Osteoblast (primary cell): ENCODE measurements at places on chromosomes 7 and 10. TPM values are rescaled to one million over a fixed set of nuclear protein-coding genes. Genes with fewer than 3 reads are reported as not detected.

GRCh38 chr7:91999631-92000565 lies 59.2 kb downstream of the AKAP9 start:
- H3K27me3 ChIP-seq: no peaks in the 10 kb centered on the region
- no peak overlapping the region for H3K27ac ChIP-seq
- H3K4me1 ChIP-seq: no peaks in the 10 kb centered on the region
- H3K36me3 ChIP-seq: peaks cover 38% of the 10 kb centered on the region
- DNase-seq: no peak

DNA sequence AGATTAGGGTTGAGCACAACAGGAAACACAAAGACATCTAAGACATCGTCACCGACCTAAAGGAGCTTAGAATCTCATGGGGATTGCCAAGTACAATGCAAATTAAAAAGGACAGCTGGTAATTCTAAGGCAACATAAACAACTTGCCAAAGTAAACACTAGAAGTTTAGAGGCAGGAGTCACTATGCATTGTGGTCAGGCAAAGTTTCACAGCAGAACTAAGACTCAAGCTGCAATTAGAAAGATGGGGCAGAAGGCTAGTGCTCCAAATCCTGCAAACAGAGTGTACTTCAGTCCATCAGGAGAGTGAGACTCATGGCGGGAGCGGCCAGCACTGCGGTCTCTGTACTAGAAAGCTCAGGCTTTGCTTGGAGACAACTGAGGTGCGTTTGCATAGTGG lies 52.7 kb downstream of the HIPK2 start:
- DNase-seq: peak; percentile 86
- H3K27me3 ChIP-seq: no peaks in the 10 kb centered on the region
- peaks cover 73% of the 10 kb centered on the region for H3K4me1 ChIP-seq
- H3K27ac ChIP-seq: peak overlapping the region; percentile 81
- no peak overlapping the region for H3K4me3 ChIP-seq
- H3K36me3 ChIP-seq: no peaks in the 10 kb centered on the region

- H3K4me1 ChIP-seq: no peaks in the 10 kb centered on the region
- H3K36me3 ChIP-seq: no peaks in the 10 kb centered on the region
- no peak for DNase-seq
Measured at GRCh38 chr10:98144985-98145384, 10.5 kb downstream of the R3HCC1L start.

GRCh38 chr7:137647905-137648565 lies 198.7 kb downstream of the DGKI start:
- DNase-seq: no peak
- no peak overlapping the region for H3K27ac ChIP-seq
- H3K36me3 ChIP-seq: peaks cover 3% of the 10 kb centered on the region
- H3K27me3 ChIP-seq: no peaks in the 10 kb centered on the region
- no peak overlapping the region for H3K4me3 ChIP-seq
- no peaks in the 10 kb centered on the region for H3K4me1 ChIP-seq

DNA sequence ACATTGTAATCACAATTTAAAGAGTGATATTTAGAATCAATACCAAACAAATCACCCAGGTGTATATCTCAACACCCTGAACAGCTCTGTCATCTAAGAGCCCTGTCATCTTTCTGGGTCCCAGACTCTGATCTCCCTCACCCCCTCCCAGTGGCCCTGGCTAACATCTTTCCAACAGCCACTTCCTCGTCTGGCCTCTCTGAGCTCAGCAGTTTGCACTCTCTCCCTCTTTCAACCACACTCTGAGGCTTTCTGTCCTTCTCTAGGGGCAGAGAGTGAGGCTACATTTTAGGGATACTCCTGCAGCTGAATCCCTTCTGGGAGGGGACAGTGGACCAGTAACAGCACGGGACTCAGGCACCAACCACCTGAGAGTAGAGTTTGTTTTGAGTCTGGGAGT lies 17.1 kb upstream of the PRRT4 start:
- no peaks in the 10 kb centered on the region for H3K36me3 ChIP-seq
- peaks cover 14% of the 10 kb centered on the region for H3K27me3 ChIP-seq
- peak; percentile 59 for DNase-seq
- no peak overlapping the region for H3K27ac ChIP-seq
- H3K4me1 ChIP-seq: no peaks in the 10 kb centered on the region

DNA sequence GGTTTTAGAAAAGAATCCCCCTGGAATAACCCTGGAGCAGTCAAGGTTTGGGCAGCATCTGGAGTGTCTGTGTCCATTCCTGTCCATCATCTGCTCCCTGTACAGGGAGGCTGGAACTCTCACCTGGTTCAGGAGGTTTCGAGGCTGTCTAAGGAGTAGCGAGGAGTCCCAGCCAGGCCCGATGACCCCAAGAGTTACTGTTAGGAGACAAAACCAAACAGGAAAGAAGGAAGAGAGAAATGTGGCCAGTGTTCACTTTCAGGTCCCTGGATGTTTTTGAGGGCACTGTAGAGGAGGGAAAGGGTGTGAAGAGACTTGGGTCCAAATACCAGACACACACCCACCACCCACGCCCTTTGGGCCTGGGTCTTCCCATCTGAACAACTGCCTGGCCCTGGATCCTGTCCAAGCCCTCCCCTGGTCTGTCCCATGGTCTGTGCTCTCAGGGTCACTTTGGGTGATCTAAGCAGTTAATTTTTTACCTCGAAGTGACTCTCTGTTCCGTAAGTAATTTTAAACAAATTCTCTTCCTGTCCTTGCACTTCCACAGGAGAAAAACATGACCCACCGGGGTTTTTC lies 117.1 kb downstream of the ZMIZ1 start:
- H3K4me1 ChIP-seq: peaks cover 66% of the 10 kb centered on the region
- no peak for DNase-seq
- H3K27ac ChIP-seq: peak overlapping the region; percentile 70
- no peak overlapping the region for H3K4me3 ChIP-seq
- H3K27me3 ChIP-seq: no peaks in the 10 kb centered on the region
- peaks cover 41% of the 10 kb centered on the region for H3K36me3 ChIP-seq

DNA sequence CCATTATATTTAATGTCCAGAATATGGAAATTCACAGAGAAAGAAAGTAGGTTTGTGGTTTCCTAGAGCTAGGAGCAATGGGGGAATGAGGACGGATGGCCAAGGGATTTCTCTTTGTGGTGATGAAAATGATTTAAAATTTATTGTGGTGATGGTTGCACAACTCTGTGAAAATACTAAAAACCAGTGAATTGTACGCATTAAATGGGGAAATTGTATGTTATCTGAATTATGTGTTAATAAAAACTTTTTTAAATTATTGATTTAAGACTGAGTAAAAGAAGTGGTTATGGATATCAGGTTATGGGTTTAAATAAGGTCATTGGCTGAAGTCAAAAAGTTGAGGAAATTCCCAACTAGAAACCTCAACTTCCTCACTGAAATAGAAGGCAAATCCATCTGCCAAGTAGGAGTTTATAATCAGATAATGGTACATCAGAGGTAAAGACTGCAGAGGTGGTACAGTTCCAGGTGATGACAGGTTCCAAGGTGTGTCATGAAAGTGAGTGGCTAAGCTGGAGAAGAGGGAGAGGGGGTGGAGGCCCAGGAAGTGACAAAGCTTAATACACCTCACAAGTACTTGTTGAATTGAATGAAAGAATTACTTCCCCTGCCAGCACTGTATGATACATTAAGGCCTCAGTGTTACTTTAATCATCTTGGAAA lies 68.9 kb upstream of the CCDC71L start:
- no peak for DNase-seq
- H3K36me3 ChIP-seq: no peaks in the 10 kb centered on the region
- no peak overlapping the region for H3K4me3 ChIP-seq
- no peak overlapping the region for H3K27ac ChIP-seq
- H3K4me1 ChIP-seq: peaks cover 14% of the 10 kb centered on the region

DNA sequence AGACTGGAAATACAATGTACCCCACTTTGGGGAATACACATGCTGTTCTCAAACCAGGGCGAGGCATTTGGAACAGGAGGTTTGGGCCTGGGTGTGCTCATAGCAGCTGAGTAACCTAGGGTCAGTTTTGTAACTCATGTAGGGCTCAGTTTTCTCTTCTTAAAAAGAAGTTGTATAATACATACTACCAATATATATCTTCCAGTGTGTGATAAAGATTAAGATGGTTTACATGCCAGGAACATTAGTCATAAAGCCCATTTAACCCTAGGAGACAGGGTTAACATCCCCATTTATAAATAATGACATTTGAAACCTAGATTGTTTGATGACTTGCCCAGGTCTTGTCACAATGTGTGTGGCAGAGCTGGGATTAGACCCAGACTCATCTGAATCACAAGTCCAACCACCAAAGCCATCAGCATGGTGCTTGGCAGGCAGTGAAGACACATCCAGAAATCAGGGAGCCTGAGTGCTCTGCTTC lies 6.0 kb downstream of the AKR1B10 start:
- H3K27ac ChIP-seq: no peak overlapping the region
- no peak overlapping the region for H3K4me3 ChIP-seq
- no peak for DNase-seq
- H3K27me3 ChIP-seq: no peaks in the 10 kb centered on the region
- H3K36me3 ChIP-seq: no peaks in the 10 kb centered on the region
- H3K4me1 ChIP-seq: peaks cover 16% of the 10 kb centered on the region

DNA sequence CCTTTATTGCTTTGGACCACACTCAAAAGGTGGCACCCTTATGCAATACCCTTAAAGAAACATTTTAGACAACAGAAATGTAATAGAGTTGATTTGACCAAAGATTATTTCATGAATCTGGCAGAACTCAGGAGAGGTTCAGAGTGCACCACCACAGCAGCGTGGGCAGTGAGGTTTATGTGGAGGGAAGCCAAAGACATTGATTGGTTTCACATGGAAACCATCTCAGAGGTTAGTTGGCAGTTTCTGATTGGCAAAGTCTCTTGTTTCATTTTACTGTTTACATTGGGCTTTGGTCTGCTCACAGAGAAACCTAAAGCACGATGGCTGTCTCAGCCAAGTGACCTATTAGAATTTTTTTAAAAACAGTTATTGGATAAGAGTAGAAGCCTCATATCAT lies 101.3 kb downstream of the SDHAF3 start:
- no peak overlapping the region for H3K27ac ChIP-seq
- no peaks in the 10 kb centered on the region for H3K36me3 ChIP-seq
- no peaks in the 10 kb centered on the region for H3K27me3 ChIP-seq
- no peak overlapping the region for H3K4me3 ChIP-seq

- no peaks in the 10 kb centered on the region for H3K27me3 ChIP-seq
- no peak for DNase-seq
- no peaks in the 10 kb centered on the region for H3K36me3 ChIP-seq
- peaks cover 28% of the 10 kb centered on the region for H3K4me1 ChIP-seq
- no peak overlapping the region for H3K4me3 ChIP-seq
Measured at GRCh38 chr10:91684841-91685240, 52.0 kb upstream of the PPP1R3C start.

- peak overlapping the region; percentile 4 for H3K4me3 ChIP-seq
- H3K27me3 ChIP-seq: no peaks in the 10 kb centered on the region
- H3K27ac ChIP-seq: peak overlapping the region; percentile 69
- DNase-seq: peak; percentile 88
- H3K36me3 ChIP-seq: no peaks in the 10 kb centered on the region
Measured at GRCh38 chr10:62166331-62167131, 102.1 kb downstream of the RTKN2 start.

DNA sequence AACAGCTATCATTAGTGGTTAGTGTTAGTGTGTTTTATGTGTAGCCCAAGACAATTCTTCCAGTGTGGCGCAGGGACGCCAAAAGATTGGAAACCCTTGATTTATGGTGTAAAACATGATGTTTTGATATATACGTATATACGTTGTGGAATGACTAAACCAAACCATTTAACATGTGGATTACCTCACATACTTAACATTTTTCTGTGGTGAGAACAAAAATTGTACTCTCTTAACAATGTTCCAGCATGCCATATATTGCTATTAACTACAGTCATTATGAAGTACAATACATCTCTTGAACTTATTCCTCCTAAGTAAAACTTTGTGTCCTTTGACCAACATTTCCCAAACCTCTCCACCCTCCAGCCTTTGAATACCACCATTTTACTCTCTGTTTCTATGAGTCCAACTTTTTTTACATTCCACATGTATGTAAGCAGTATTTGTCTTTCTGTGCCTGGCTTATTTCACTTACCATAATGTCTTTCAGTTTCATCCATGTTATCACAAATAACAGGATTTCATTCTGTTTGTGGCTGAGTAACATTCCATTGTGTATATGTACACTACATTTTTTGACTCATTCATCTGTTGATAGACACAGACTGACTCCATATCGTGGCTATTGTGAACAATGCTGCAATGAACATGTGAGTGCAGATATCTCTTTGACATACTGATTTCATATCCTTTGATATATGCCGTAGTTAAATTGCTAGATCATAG lies 42.2 kb upstream of the MAGI2 start:
- no peaks in the 10 kb centered on the region for H3K27me3 ChIP-seq
- H3K4me1 ChIP-seq: peaks cover 12% of the 10 kb centered on the region
- H3K27ac ChIP-seq: peak overlapping the region; percentile 48
- H3K4me3 ChIP-seq: no peak overlapping the region

- H3K36me3 ChIP-seq: peaks cover 15% of the 10 kb centered on the region
- DNase-seq: peak; percentile 95
- peak overlapping the region; percentile 19 for H3K27ac ChIP-seq
- H3K4me1 ChIP-seq: peaks cover 46% of the 10 kb centered on the region
- no peak overlapping the region for H3K4me3 ChIP-seq
- H3K27me3 ChIP-seq: no peaks in the 10 kb centered on the region
Measured at GRCh38 chr10:72331575-72332422, 22.9 kb downstream of the DNAJB12 start.

- H3K27ac ChIP-seq: no peak overlapping the region
- H3K36me3 ChIP-seq: no peaks in the 10 kb centered on the region
- DNase-seq: no peak
- no peak overlapping the region for H3K4me3 ChIP-seq
- peaks cover 2% of the 10 kb centered on the region for H3K4me1 ChIP-seq
- no peaks in the 10 kb centered on the region for H3K27me3 ChIP-seq
Measured at GRCh38 chr10:91564026-91564425, 68.8 kb downstream of the PPP1R3C start.

DNA sequence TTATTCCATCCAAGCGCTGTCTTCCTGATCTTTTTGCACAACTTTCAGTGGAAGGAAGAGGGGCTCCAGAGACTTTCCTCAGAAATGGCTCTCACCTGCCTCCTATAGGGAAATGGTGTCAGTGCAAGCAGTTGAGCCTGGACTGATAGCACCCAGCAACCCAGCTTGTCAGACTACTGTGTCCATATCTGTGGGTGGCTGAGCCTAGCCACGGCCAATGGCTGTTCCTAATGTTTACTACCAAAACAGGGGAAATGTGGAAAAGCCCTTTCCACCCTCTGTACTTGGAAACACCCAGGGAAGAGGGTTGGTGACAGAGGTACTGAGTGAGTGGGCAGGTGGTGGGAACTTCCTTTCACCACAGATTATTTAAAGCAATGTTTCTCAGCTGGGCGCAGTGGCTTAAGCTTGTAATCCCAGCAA lies 4.3 kb upstream of the YKT6 start:
- H3K4me3 ChIP-seq: no peak overlapping the region
- no peaks in the 10 kb centered on the region for H3K4me1 ChIP-seq
- DNase-seq: peak; percentile 90

GRCh38 chr7:99036546-99037111 lies 107.3 kb downstream of the SMURF1 start:
- H3K4me1 ChIP-seq: peaks cover 12% of the 10 kb centered on the region
- H3K27ac ChIP-seq: no peak overlapping the region
- no peak overlapping the region for H3K4me3 ChIP-seq
- peaks cover 84% of the 10 kb centered on the region for H3K36me3 ChIP-seq
- DNase-seq: peak; percentile 94

- peaks cover 9% of the 10 kb centered on the region for H3K4me1 ChIP-seq
- H3K27ac ChIP-seq: no peak overlapping the region
- H3K4me3 ChIP-seq: no peak overlapping the region
- no peaks in the 10 kb centered on the region for H3K27me3 ChIP-seq
Measured at GRCh38 chr10:84135836-84136235, 3.5 kb upstream of the GHITM start.

Gene PNLIPRP1
- not detected in 2 replicates for total RNA-seq

Gene SLC25A28
- total RNA-seq: 16.2 and 16.3 TPM in 2 replicates

Gene DOCK4
- total RNA-seq: 31.5 and 31.8 TPM in 2 replicates

Gene NRG3
- not detected in 2 replicates for total RNA-seq

Gene ANKRD30A
- not detected in 2 replicates for total RNA-seq

Gene OLAH
- total RNA-seq: not detected in 2 replicates

Gene POLR3A
- total RNA-seq: 11.9 and 16.2 TPM in 2 replicates

Gene TMEM213
- not detected in 2 replicates for total RNA-seq

Gene ANKRD1
- 27.7 and 52.1 TPM in 2 replicates for total RNA-seq

Gene HERPUD2
- 26.8 and 32.9 TPM in 2 replicates for total RNA-seq

Gene CAV1
- 291 and 337 TPM in 2 replicates for total RNA-seq
